ENCODE measurements at places on chromosomes 3 and 15. TPM values are rescaled to one million over a fixed set of nuclear protein-coding genes. Genes with fewer than 3 reads are reported as not detected.

The LSG1 gene
- 35.5 TPM for total RNA-seq

The GPR27 gene
- total RNA-seq, result 9.1 TPM

The P2RY1 gene
- 47.6 TPM for total RNA-seq

The ONECUT1 gene
- total RNA-seq, result 21.3 TPM

The STAG1 gene
- 121 TPM for total RNA-seq

The ADGRG7 gene
- 0.22 TPM for total RNA-seq

The PIGX gene
- 42.7 TPM for total RNA-seq

The CEMIP gene
- 4.0 TPM for total RNA-seq

The CFAP91 gene
- 7.3 TPM for total RNA-seq

The MFAP1 gene
- 37.1 TPM for total RNA-seq

The LRRC31 gene
- not detected for total RNA-seq

The SLC24A5 gene
- 22.1 TPM for total RNA-seq

The CASR gene
- total RNA-seq, result 0.05 TPM

The LRRC34 gene
- total RNA-seq, result 17.3 TPM

The SLC22A14 gene
- 0.16 TPM for total RNA-seq

The LRTM1 gene
- 22.9 TPM for total RNA-seq

The PIERCE2 gene
- 1.8 TPM for total RNA-seq

The CADPS gene
- total RNA-seq, result 418 TPM

The ERICH6 gene
- total RNA-seq, result not detected

The KIF7 gene
- 15.8 TPM for total RNA-seq

The CCK gene
- 5.6 TPM for total RNA-seq

The SEC61A1 gene
- total RNA-seq, result 138 TPM
